ENCODE measurements at places on chromosomes 2 and 18.

GRCh38 chr2:156532989-156533388 lies 96.8 kb downstream of the GPD2 start:
- no peak for DNase-seq

DNA sequence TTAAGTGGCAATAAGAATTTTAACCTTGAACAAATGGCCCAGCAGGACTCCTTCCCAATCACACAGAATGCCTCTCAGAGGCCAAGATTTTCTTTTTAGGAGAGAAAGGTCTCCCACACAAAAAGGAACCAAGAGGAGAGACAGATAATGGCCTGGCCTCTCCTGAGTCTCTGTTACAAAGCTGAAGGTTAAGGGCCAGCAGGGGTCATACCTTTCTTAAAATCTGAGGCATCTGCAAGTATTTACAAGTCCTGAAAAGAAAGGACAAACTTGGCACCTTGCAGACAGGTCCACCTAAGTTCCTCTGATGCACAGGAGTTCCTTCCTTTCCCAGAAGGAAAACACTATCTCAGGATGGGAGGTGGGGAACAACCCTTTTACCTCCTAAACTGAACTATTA lies 142.3 kb downstream of the TMEM163 start:
- DNase-seq = no peak

- DNase-seq = no peak
Observed at GRCh38 chr2:159973325-159973724, 89.1 kb downstream of the PLA2R1 start.

- DNase-seq = no peak
Observed at GRCh38 chr2:158955842-158956365, 12.5 kb upstream of the TANC1 start.

- no peak for DNase-seq
Observed at GRCh38 chr2:214810671-214811070, 1.2 kb upstream of the BARD1 start.

DNA sequence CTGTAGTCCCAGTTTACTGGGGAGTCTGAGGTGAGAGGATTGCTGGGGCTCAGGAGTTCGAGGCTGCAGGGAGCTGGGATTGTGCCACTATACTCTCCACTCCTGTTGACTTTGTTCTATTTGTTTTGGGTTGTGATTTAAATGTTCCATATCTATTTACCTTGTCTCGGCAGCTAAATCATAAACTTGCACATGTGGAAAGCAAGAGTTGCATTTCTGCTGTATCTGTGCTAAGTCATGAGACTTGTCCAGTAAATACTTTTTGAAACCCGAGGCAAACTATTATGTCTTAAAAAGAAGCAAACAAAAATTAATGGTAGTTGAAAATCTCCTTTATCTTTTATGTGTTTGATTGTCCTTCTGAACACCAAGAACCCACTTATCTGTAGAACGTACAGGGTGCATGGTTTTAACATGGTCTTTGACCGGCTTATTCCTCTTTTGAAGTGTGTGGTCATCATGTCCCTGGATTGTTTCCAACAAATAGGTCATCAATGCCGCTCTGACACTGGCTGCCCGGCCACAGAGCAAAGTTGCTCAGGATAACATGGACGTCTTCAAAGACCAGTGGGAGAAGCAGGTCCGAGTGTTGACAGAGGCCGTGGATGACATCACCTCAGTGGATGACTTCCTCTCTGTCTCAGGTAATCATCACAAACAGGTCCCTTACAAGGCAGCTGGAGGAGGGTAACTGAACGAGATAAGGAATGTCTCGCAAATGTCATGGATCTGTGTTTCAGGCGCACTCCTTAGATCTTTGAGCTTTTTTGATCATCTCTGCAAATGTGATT lies 241.1 kb upstream of the LRRTM1 start:
- DNase-seq = no peak

GRCh38 chr2:227876300-227876801 lies 4.9 kb downstream of the DAW1 start:
- no peak for DNase-seq

- no peak for DNase-seq
Observed at GRCh38 chr2:100394111-100394641, 23.3 kb downstream of the CHST10 start.

DNA sequence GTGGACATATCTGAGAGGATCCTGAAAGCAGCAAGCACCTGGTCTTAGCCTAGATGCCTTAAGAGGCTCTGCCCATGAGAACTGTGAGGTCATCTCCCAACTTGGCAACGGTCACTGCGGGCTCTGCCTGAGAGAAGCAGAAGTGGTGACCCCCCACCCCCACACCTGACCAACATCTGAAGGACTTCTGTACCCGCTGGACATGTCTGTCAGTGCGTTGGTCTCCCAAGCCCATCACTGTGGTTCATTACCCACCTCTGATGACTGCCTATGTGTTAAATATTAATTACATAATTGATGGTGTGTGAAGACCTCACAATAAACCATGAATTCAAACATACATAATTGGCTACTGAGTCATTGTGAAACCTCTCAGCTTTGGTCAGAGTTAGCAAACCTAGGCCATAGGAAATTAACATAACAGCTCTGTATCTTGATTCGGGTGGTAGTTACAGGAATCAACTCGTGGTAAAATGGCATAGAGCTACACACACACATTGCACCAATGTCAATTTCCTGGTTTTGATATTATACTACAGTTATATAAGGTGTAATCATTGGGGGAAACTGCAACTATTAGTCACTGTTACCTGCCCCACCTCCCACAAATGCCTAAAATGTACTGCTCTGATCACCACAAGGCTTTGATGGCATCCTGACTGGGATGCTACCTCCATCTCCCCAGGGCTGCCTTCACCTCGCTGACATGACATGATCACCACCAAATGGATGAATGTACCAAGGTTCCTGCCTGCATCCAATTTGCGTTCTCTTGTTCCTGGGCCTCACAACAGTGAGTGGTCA lies 4.3 kb upstream of the GALNT1 start:
- no peak for DNase-seq

DNA sequence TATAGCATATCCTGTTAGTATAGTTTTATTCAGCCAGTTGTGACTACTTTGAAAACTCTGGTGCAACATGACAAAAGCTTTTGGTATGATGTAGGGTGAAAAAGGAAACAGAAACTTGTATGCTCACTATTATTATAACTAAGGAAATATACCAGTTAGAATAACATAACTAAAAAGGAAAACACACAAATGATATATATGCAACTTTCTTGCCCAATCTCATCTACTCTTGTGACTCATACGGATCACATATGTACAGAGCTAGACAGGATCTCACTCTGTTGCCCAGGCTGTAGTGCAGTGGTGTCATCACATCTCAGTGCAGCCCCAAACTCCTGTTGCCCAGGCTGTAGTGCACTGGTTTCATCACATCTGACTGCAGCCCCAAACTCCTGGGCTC lies 12.4 kb upstream of the TLK1 start:
- DNase-seq = no peak

DNA sequence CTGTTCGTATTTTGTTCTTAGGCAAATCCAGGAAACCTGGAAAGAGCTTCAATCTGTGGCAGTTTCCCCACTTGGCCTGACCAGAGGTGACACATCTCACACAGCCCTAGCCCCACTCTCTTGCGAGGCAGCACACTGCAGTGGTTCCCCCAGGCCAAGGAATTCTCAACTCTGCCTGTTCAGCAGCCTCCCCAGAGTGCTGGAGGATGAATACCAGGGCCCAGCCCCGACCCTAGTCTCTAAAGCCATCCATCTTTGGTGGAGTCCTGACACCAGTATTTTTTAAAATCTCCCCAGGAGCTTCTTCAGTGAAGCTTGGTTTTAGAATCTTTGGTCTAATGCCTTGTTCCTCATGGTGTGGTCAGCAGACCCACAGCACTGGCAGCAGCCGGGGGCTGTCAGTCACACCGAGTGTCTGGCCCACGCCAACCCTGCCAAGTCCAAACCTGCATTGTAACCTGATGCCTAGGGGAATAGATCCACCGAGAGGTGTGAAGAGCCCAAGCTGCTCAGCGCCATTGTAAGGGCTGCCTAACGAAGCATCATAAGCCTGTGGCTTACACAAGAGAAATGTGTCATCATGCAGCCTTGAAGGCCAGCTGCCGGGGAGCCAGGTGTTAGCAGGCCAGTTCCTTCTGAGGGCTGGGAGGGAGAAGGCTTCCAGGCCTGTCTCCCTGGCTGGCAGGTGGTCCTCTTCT lies 428.7 kb upstream of the ID2 start:
- DNase-seq = no peak

GRCh38 chr2:79099140-79099686 lies 11.4 kb upstream of the REG1B start:
- no peak for DNase-seq

- DNase-seq = peak; percentile 42
Observed at GRCh38 chr2:144596073-144596871, 76.4 kb upstream of the ZEB2 start.

- DNase-seq = peak; percentile 69
Observed at GRCh38 chr2:203533676-203534591, 1.2 kb downstream of the RAPH1 start.

GRCh38 chr2:199257261-199258224 lies 200.2 kb downstream of the SATB2 start:
- no peak for DNase-seq

GRCh38 chr2:178263159-178263860 lies 69.0 kb downstream of the OSBPL6 start:
- DNase-seq = no peak

DNA sequence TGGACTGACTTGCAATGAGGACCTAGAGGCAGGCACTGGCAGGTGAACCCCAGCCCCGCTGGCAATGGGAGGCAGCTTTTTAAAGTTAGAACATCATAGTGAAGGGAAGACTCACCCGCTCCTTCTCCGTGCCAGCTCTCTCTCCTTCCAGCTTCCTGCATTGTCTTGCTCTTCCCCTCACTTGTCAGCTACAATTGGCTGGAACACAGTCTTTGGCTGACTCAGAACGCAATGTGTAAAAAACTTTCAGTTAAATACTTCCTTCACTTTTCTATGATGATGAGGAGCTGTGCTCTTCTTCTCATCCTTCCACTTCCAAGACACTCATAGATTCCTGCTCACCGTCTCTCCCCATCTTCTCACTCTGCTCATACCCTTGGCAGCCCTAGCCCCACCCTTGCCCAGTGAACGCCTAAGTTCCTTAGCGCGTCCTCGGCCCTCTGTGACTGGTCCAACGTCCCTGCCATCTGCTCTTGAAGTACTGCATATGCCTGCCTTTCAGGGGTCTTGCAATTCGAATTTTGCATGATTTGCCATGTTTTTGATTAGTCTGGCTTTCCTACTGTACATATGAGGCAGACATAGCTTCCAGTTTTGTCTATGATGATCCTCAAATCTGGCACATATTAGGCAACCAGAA lies 118.0 kb upstream of the TMEM200C start:
- no peak for DNase-seq

- DNase-seq = no peak
Observed at GRCh38 chr18:62091487-62092120, 95.3 kb downstream of the PIGN start.

DNA sequence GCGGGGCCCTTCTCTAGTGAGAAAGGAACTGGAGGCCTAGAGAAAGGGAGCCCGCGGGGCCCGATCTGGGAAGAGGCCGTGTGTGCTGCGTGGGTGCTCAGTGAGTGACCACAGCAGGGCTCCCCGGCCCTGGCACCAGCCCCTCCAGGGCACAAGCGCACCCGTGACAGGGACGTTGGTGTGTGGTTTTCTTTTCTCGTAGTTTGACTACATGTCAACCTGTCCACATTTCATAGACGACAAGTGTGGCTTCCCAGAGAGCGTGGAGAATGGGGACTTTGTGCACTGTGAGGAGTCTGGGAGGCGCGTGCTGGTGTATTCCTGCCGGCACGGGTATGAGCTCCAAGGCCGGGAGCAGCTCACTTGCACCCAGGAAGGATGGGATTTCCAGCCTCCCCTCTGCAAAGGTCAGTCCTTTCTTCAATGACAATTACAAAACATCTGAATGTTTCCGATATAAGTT lies 83.1 kb downstream of the TPO start:
- no peak for DNase-seq

- DNase-seq = no peak
Observed at GRCh38 chr2:188664951-188665595, 309.1 kb upstream of the COL3A1 start.

DNA sequence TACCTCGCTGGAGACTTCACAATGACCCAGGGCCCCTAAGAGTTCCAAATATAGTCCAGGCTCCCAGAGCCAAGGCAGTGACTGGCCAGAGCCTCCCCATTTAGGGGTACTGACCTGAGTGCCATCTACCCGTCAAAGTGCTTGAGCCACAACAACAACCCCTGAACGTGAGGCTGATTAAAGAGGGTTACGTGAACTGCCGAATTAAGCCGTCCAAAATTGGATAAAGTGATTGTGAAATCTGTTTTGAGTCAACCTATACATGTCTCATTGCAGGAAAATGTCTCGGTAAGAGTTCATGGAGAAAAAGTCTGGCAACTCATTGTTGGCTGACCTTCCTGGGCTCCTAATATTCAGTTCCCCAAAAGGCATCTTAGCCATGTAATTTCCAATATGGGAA lies 116.3 kb downstream of the TTC32 start:
- peak; percentile 59 for DNase-seq

DNA sequence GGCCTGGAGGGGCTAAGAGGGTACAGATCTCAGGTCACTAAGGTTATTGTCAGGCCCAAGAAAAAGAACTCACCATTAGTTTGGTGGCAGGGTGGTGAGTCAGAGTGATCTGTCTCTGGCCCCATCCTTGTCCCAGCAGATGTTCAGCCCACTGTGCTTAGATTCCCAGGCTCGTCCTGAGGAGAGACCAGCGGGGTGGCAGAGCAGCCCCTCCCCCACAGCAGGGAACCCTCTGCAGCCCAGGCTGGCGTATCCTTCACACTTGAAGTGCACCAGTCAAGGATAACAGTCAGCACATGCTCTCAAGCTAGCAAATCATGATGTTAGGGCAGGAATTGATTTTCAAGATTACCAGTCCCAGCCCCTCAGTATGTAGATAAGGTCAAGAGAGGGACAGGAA lies 43.1 kb downstream of the TMEM185B start:
- DNase-seq = no peak

DNA sequence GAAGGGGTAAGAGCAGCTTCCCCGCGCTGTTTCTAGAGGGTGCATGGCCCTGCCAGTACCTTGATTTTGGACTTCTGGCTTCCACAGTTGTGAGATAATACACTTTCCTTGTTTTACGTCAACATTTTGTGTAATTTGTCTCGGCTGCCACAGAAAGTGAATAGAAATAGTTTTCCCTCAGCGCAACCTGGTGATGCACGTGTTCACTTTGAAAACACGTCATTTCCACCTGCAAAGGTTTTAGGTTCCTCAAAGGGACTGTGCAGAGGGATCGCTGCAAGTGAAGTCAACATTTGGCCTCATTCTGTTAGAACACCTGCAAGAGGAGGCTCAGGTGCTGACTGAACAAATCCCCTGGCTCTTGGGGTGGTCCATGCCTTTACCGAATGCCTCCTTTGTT lies 71.7 kb downstream of the LONRF2 start:
- DNase-seq = no peak

GRCh38 chr2:29187926-29188325 lies 72.7 kb downstream of the CLIP4 start:
- DNase-seq = no peak

- no peak for DNase-seq
Observed at GRCh38 chr2:28419003-28419402, 26.3 kb downstream of the FOSL2 start.

GRCh38 chr2:237464757-237465391 lies 22.2 kb upstream of the MLPH start:
- no peak for DNase-seq

- peak; percentile 30 for DNase-seq
Observed at GRCh38 chr2:175251425-175252041, 70.0 kb upstream of the ATP5MC3 start.

Data from RWPE1 (cell line).